Hematopoietic multipotent progenitor cell (in vitro differentiated cells): ENCODE measurements at places on chromosomes 12 and 14.
A peak's percentile ranks its signal among the peaks of the same experiment; 100 is the strongest.

DNA sequence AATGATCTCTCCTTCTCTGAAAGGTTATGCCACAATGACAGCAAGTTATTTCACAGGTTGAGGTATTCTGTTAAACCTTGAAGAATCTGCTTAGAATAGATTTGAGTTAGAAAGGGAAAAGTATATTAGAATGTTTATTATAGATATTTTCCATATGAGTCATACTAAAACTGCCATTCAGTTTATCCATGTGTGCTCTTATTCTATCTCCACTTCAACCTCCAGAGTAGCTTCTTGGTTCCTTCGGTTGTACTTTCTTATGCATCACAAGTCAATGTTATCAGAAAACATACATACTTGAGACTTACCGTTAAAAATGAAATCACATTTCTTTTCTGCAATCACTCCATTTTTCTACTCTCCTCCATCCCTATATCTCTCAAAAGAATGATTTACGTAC is 197.7 kb downstream of the BCAT1 start:
- no peak for DNase-seq

- no peak for DNase-seq
Observed at GRCh38 chr12:25935355-25936144, 22.9 kb upstream of the RASSF8 start.

DNA sequence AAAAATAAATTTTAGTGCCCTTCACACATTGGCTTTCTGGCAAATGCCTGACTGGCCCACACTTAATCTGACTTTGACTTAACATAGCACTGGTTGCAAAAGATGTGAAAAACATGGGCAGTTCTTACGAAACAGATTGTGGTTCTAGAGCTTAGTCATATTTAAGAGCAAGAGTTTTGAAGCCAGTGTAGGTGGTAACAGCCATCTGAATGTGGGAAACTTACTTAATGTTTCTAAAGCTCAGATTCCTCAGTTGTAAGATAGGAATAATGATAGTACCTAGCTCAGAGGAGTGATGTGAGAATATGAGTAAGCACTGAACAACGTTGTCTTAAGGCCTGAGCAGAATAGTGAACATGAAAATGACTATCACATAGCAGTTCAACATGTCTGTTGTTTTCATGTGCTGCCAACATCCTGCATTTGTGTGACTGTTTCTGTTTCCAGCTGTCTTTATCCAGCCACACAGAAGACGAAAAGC is 262.7 kb downstream of the SYT1 start:
- DNase-seq, result no peak

- no peak for DNase-seq
Observed at GRCh38 chr12:87768501-87769287, 260.5 kb downstream of the C12orf50 start.

GRCh38 chr12:132044661-132045412 is 95.1 kb downstream of the EP400 start:
- DNase-seq, result no peak

- DNase-seq, result peak; percentile 48
Observed at GRCh38 chr12:58425481-58426392, 484.4 kb downstream of the ATP23 start.

- no peak for DNase-seq
Observed at GRCh38 chr12:40684986-40685385, 7.3 kb upstream of the CNTN1 start.

GRCh38 chr12:69514111-69514510 is 43.9 kb downstream of the FRS2 start:
- no peak for DNase-seq

DNA sequence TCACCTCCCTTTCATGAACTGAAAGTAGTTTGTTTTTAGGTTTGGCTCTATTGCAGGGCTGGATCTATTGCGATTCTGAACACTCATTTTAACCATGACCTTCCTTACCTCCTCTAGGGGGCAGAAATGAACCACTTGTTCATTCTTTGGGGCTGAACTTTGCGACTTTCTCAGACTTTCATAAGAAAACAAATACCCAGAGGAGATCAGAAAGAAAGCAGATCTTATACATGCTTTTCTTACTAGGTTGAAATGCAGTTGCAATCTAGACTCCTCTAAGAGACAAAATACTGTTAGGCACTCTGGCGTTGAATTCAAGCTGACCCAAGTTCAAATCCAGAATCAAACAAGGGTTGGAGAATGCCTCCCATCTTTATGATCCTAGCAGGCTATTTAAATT is 32.6 kb upstream of the PLEKHG3 start:
- peak; percentile 23 for DNase-seq

DNA sequence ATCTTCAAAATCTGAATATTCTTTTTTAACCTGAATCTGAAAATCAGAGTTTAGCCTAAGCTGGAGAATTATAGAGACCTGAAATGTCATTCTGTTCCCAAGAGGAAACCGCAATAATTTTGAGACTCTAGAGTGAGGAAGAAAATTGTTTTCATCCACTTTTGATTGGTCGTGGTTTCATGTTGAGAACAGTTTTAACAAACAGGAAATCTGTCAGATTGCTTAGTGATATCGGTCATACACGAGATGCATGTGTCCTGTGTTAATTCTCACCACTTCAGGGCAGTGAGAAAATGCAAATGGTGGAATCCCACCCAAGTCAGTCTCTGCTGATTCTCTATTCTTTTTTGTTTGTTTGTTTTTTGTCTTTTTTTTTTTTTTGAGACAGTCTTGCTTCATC is 1498.5 kb upstream of the TMEM132C start:
- no peak for DNase-seq

GRCh38 chr12:122668268-122668667 is 34.9 kb downstream of the HCAR2 start:
- no peak for DNase-seq

- DNase-seq, result no peak
Observed at GRCh38 chr12:2076196-2076570, 23.4 kb downstream of the CACNA1C start.

- no peak for DNase-seq
Observed at GRCh38 chr12:122886851-122887818, 8.8 kb downstream of the VPS37B start.

- DNase-seq, result no peak
Observed at GRCh38 chr12:45329238-45329637, 113.3 kb downstream of the ANO6 start.

DNA sequence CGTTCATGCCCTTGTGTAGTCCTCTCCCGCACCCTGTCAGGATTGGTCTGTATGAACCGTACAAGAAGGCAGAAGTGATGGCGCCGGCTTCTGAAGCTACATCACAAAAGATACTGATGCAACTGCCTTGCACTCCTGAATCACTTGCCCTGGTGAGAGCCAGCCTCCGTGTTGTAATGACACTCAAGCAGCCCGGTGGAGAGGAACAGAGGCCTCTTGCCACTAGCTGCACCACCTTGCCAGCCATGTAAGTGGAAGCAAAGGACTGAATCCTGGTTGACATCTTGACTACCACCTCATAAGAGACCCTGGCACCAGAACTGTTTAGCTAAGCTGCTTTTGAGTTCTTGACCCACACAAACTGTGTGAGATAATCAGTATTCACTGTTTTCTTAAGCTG is 266.0 kb downstream of the ERC1 start:
- no peak for DNase-seq

DNA sequence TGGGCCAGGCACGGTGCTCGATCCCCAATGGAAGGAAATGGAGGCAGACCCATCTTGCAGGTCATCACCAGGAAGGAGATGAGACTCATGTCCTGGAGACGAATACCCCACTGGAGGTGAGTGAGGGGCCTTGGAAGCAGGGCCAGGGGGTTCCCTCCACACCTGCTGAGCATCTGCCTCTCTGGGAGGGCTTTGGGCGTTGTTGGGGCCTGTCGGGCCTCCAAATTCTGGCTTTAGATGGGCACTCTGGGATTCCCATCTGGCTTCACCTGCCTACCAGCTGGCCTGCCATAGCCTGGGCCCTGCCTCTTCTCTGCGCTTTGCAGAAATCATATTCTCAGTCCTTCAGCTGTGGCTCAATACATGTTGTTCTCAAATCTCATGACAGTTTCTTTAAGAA is 13.9 kb downstream of the RTL1 start:
- DNase-seq, result no peak

DNA sequence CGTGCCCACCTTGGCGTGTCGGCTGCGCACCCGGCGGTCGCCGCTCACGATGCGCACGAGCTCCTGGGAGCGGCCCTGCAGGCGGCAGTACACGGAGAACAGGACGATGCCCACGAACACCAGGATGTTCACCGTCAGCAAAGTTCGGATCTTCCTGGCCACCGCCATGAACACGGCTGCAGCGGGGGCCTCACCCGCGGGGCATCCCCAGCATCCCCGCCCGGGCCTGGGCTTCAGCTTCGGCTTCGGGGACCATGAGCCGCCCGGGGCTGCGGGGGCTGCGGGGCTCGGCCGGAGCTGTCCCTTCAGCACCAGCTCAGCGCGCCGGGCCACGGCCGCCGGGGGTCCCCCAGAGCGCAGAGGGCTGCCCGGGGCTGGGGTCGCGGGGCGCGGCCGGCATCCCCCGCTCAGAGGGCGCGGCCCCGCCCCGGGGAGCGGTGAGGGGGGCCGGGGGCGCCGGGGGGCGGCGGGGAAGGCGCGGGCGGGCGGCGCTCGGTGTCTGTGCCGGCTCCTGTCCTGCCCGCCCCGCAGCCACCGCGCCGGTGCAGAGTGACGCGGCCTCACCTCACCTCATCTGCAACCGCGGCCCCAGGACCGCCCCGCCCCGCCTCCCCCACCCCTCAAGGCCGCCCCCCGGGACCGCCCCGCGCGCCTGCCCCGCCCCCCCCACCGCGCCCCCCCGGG is at the start of gene GALNT9:
Gene GALNT9, minus strand, starts transcription at position 554 of the 684 bp plus-strand sequence. Its CDS starts 386 bp downstream, at position 168.
- DNase-seq, result peak; percentile 47

DNA sequence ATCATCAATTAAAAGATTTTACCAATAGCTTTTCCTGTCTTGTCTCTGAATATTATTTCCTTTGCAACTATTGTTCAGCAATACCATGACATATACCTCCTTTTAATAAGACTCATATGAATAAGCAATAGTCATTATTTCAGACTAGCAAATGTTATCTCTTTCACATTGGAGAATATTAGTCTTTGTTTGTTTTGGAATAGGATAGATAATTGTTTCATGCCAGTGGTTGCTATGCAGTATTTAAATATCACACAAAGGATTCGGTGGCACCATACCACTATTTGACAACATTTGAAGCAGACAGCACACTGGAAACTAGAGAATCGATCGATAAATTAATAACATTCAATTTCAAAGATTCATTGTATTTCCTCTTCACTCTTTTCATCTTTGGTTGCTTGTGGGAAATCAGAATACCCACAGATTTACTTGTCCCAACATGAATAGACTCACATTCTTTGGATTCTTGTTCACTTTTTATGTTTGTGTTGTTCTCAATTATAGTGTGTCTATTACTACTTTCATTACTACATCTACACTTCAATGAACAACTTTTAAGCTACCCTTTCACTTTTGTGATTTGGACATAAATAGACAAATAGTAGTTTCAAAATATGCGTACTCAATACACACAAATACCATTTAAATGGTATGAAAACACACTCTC is 42.7 kb upstream of the TBPL2 start:
- no peak for DNase-seq

DNA sequence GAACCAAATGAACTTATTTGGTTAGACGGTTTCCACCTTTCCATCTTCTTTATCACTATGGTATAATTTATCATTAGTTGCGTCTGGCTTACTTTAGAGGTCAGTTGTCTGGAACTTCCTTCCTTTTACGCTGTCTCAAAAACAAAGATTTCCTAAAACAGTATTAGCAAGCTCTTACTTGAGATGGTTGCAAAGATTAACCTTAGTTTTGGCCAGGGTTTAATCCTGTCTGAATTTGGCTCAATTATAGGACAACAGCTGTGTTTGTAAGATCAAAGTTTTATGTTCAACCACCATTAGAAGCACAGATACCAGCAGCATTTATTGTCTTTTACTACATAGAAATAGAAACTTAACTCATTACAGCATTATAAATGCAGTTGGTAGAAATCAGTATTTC is 7.9 kb upstream of the WASHC3 start:
- no peak for DNase-seq

DNA sequence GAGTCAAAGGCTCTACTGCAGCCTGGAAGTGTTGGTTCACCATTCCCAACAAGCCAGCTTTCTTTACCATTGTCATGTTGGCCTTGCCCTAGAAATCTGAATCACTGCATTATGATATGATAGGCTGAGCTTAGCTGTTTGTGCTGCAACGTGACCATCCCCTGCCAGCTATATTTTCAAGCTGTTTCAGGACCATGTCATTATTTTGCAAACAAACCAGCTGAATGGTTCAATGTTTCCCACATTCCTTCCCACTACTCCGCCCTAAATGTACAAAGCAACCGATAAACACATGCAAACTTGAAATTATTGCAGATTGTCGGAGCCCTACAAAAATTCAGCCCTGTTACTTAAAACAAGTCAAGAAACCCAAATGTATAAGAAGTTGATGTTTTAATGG is 136.1 kb downstream of the KICS2 start:
- no peak for DNase-seq

GRCh38 chr12:18906395-18906794 is 168.5 kb downstream of the CAPZA3 start:
- no peak for DNase-seq

- no peak for DNase-seq
Observed at GRCh38 chr14:97798176-97798575, 1001.0 kb downstream of the VRK1 start.

DNA sequence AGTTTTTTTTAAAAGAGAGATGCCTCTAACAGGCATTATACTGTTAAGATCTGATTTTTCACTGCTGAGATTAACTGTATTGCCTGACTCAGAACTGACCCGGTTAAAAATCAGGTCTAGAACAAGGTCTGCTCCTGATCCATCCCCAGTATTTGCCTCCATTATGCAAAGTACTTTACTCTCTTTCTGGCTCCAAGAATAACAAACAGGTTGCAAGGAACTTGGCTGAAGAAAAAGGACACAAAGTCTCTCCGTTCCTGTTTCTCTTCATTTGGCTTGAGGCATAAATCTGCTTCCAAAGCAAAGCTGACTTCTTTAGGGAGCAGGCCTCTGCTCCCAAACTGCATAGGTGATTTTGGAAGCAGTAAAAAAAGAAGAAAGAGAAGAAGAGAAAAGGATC is 199.3 kb upstream of the PDZRN4 start:
- DNase-seq, result no peak

DNA sequence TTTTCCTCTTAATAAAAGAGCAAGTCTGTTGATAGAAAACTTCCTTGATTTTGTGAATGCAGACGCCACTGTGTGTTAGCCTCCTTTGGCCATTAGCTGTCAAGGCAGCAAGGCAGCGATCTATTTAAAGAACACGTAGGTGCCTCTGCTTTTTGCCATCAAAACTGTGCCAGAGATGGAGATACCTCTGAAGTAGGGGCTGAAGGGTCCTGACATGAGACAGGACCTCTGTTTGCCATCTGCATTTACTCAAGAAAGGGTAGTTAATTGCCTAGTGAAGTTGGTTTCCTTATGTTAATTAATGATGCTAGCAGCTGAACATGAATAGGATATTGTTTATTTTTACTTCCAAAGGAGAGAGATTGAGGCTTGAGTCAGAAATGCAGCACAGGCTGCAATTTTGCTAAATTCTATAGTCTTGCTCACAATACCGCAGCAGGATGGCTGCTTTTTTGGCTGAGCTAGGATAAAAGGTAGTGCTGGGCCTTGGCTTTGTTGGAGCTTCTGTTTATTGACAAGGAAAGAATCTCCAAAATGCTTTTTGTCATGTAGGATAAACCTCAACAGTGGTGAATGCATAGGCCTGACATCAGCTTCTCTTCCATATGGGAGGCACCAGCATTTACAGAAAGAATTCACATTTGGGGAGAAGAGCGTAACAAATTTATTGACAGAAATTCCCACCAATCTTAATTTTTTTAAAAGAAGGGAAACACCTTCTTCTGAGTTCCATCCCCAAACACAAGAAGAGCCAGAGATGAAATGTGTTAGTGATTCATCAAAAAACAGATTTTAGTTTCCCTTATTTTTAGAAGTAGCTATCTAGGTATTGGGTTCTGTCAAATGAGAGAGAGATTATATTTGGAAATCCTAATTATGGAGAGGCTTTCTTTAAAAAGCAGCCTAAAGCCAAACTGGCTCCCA is 13.9 kb upstream of the RPH3A start:
- DNase-seq, result no peak
